T-helper 22 cell (primary cell): ENCODE measurements at places on chromosomes 6 and 20.

DNA sequence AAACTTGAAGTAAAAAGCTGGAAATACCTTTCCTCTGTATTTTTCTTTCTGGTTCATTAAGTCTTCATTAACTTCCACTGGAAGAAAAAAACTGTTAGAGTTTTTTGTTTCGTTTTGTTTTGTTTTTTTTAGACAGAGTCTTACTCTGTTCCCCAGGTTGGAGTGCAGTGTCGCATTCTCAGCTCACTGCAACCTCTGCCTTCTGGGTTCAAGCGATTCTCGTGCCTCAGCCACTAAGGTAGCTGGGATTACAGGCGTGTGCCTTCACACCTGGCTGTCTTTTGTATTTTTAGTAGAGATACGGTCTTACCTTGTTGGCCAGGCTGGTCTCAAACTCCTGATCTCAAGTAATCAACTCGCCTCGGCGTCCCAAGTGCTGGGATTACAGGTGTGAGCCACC lies 14.9 kb downstream of the RPF2 start:
- no peak for DNase-seq

DNA sequence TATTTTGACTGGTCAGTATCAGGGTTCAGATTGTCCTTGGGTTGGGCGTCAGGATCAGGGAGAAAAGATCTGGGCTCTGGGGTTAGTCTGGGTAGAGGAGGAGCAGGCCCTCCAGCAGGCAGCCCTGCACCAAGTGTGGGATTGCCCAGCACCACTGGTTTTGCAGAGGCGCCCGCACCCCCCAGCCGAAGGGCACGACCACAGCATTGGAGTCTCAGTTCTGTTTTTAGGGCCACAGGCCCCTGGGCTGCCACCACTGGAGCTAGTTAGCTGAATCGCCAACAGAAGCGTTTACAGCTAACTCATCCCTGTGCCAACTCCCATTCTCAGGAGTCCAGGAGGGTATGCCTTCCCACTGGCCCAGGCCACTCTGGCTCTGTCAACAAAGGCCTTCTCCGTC lies 84.2 kb downstream of the TCP11 start:
- DNase-seq: no peak

GRCh38 chr6:105680131-105680530 lies 277.2 kb upstream of the PREP start:
- no peak for DNase-seq

- no peak for DNase-seq
Observed at GRCh38 chr6:154731296-154732218, 1.7 kb upstream of the SCAF8 start.

DNA sequence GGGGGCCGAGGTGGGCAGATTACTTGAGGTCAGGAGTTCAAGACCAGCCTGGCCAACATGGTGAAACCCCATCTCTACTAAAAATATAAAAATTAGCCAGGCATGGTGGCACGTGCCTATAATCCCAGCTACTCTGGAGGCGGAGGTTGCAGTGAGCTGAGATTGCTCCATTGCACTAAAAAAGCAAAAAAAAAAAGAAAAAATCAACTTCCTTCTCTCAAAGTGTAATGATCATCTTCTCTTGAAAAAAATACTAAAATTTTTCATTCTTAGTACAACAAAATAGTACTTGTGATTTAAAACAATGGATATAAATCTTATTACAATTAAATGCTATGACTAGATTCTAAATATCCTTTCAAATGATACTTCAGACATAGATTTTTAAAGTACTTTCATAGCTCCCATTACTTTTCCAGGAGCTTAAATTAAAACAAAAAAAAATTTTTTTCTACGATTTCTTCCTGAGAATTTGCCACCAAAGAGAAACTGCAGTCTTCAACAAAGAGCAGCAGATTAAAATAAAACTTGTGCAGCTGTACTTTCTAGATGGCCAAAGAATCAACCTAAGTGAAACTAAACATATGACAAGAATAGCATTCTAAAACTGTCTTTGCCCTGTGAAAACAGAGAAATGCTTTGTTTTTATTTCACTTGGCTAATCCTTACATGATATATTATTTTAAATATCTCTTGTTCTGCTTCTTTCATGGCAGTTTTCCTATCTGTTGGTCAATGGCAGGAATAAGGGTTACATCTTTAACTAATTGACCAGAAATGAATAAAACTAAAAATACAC lies 75.2 kb downstream of the MAP3K5 start:
- DNase-seq: no peak

DNA sequence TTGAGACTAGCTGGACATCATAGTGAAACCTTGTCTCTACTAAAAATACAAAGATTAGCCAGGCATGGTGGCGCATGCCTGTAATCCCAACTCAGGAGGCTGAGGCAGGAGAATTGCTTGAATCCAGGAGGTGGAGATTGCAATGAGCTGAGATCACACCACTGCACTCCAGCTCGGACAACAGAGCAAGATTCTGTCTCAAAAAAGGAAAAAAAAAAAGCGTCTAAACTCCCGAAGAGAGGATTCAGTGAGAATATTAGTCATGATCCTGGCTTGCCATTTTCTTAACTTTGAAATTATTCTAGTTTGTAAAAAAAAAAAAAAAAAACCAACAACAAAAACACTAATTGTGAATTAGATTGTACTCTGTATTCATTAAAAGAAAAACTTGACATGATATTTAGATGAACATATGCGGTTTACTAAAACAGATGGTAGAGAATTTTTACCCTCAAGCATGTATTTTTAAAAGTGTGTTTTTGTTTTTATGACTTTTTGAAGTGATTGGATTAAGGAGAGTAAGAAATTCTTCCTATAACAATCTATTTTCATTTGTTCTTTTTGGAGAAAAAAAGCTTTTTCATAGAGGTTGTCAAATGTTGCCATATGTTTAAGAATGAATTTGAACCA lies 80.7 kb downstream of the UST start:
- DNase-seq: no peak

GRCh38 chr6:30571762-30572082 lies 480 bp downstream of the ABCF1 start:
- DNase-seq: no peak

- DNase-seq: no peak
Observed at GRCh38 chr6:5481750-5482149, 220.4 kb downstream of the FARS2 start.

DNA sequence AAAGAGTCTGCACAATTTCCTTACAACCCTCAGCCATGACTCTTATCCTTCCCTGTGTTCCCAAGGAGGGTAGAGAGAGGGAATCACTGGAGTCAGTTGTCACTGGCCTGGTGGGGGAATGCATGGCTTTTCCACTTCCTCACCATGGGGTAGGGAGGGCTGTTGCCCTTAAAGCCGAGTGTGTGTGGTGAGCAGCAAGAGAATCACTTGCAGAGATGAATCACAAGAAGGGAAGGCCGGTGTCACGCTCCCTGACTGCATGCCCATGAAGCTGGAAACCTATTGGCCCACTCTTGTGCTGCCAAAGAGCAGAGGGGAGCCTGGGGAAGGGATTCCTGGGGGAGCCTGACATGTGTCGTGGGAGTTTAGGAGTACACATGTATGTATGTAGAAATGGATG lies 18.1 kb upstream of the BMP6 start:
- no peak for DNase-seq

GRCh38 chr6:44698602-44699001 lies 311.1 kb downstream of the CDC5L start:
- DNase-seq: no peak

- DNase-seq: no peak
Observed at GRCh38 chr6:15906420-15907016, 222.4 kb upstream of the MYLIP start.

GRCh38 chr6:2542101-2542857 lies 208.4 kb downstream of the MYLK4 start:
- no peak for DNase-seq

DNA sequence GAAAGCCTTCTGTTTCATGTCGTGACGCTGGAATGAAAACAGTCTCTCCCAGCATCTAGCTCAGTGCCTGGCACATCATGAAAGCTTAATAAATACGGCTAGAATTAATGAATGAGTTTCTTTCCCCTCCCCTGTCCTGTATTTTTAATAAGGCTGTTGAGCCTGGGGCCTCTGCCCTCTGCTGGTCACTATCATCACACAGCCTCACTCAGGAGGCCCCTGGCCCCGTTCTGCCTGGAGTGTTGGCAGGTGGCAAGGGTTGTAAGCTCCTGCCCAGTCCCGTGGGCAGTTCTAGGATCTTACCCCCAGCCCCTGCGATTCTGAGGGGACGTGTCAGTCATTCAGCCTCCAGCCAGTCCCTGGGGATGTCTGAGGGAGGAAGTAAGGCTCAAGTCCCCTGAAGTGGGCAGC lies 41.4 kb downstream of the PHACTR3 start:
- DNase-seq: no peak

GRCh38 chr6:169545982-169546381 lies 155.8 kb downstream of the WDR27 start:
- DNase-seq: no peak

DNA sequence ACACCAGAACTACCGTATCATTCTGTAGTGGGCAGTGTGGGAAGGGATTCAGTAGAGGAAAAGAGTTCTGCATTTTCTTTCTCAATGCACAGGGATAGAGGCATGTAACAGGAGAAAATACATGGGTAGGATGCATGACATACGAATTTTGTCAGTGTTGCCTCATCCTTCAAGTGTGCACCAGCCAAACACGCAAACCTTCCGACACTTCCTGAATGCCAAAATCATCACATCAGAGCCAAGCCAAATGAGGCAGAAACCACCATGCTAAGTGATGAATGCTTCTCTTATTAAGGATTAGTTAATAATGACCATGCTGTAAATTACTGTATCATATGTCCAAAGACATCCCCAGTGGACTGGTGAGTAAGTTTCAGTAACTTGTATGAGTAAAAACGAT lies 27.3 kb downstream of the RAMACL start:
- no peak for DNase-seq

- no peak for DNase-seq
Observed at GRCh38 chr20:957544-957943, 41.4 kb upstream of the ANGPT4 start.

DNA sequence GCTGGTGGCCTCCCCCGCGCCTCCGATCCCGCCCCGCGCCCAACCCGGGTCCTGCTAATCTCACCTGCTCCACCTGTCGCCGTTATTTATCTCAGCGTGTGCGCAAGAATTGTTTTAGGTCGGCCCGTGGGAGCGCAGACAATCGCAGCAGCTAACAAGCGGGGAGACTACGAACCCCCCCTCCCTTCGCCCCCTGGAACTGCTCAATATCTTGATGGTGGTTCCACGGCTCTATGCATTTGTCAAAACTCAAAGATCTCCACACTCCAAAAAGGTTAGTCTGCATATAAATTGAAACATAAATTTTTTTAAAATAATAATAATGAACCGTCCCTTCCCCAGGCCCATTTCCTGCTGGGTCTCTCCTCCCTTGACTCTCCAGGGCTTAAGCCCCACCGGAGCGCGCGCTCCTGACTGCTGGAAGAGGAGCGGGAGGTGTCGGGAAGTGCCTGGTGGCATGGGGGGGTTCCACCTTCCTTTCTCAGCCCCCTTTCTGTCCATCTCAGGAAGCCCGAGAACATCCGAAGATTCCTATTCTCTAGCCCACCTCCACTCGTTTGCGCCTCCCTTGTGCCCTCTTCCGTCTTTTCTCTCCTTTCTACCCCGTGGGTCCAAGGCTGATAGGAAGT lies 1.6 kb upstream of the MDGA1 start:
- peak; percentile 74 for DNase-seq

DNA sequence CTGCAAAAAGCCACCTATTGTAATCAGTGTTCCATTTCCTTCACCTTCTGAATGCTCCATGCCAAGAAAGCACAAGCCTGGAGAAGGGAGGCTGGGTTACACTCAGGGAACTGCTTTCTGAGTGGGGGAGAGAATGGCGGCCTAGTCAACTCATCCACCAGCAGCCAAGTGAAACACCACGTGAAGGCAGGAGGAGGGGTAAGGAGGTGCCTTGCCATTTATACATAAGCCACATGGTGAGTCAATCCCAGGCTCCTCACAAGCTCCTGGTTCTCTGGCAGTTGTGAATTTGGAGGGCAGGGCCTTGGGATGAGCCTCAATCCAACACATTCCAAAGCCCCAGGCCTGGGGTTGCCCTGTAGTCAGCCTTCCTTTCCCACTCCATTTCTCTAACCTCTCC lies 149.4 kb downstream of the CD24 start:
- DNase-seq: no peak

- DNase-seq: no peak
Observed at GRCh38 chr6:11761744-11762620, 16.6 kb downstream of the ADTRP start.

DNA sequence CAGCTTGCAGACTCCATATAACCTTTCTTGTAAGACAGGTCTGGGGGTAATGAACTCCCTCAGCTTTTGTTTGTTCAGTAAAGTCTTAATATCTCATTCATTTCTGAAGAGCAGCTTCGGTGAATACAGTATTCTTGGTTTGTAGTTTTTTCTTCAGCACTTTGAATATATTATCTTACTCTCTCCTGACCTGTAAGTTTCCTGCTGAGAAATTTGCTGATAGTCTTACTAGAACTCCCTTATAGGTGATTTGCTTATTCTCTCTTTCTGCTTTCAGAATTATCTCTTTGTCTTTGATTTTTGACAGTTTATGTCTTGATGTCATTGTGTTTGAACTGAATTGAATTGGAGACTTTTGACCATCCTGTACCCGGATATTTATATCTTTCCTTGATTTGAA lies 35.3 kb upstream of the SLC22A3 start:
- DNase-seq: no peak

- DNase-seq: no peak
Observed at GRCh38 chr6:168343239-168344150, 23.9 kb upstream of the DACT2 start.

- no peak for DNase-seq
Observed at GRCh38 chr6:143936778-143937667, 71.0 kb downstream of the PLAGL1 start.

GRCh38 chr6:134323698-134324097 lies 5.8 kb upstream of the SGK1 start:
- no peak for DNase-seq

GRCh38 chr6:16894301-16894700 lies 133.0 kb upstream of the ATXN1 start:
- no peak for DNase-seq

DNA sequence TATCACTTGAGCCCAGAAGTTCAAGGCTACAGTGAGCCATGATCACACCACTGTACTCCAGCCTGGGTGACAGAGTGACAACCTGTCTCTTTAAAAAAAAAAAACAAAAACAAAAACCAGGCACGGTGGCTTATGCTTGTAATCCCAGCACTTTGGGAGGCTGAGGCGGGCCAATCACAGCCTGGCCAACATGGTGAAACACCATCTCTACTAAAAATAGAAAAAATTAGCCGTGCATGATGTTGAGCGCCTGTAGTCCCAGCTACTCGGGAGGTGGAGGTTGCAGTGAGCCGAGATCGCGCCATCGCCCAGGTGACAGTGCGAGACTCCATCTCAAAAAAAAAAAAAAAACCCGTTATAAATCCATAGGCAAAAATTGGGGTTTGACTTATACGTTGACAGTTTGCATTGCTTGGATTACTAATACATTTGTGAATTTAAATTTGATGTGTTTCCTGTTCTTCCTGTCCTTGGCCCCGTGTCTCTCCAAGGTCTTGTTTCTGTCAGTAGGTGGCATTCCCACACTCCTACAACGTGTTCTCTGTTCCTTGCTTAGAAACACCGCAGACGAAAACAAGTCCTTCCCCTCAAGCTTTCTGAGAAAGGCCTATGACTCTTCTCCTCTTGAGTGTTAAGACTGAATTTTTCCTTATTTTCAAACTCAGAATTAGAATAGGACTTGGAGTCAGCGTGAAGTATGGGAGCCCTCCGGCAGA lies 147.0 kb downstream of the DTNBP1 start:
- DNase-seq: no peak
